ENCODE measurements at places on chromosomes 5 and 9.
A peak's percentile ranks its signal among the peaks of the same experiment; 100 is the strongest.

DNA sequence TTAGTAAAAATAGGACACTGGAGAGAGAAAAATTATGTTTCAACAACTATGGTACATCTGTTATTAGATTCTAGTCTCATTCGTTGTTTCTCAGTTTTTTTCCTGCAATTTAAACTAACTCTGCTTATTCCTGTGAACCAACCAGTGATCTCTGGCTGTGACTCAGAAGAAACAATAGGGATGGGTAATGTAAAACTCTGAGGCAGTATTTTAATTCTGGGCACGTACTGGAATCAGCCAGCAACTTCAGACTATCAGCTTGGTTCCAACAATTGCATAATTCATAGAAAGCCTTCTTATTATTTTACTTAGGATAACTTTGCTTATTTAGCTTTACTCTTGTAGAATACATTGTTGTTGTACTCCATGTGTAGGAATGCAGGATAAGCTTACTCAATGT is 28.8 kb downstream of the MLLT3 start:
- DNase-seq = peak; percentile 61

DNA sequence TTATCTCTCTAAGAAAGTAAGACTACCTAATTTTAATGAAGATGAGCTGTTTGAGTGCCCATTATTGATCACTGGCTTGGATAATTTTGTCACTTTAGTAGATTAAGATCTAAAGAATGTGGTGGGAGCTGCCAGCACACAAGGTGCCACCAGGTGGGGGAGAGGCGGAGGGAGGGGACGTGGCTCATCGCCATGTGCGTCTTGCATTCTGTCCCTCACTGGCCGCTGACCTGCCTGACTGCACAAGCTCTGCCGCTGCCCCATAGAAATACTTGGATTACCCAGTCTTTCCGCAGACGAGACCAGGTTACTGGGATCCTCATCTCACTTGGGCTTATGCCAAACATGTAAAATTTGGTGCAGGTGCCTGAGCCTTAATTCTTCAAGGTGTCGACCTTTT is 37.6 kb downstream of the RHOBTB3 start:
- no peak for DNase-seq

DNA sequence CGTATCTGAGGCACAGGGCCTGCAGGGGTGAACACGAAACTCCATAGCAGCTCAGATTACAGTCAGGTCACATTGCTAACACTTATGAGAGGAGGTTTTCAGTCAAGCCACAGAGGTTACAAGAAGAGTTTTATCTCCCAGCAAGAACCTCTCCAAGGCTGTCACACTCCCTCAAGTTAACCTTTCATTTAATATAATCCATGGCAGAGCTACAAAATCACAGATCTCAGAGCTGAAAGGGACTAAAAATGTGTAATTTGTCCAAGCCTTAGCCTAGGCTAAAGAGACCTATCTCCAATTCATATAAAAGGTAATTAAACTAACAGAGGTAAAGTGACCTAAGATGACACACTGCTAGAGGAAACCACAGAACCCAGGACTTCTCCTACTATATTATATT is 57.2 kb downstream of the MLANA start:
- DNase-seq = no peak

DNA sequence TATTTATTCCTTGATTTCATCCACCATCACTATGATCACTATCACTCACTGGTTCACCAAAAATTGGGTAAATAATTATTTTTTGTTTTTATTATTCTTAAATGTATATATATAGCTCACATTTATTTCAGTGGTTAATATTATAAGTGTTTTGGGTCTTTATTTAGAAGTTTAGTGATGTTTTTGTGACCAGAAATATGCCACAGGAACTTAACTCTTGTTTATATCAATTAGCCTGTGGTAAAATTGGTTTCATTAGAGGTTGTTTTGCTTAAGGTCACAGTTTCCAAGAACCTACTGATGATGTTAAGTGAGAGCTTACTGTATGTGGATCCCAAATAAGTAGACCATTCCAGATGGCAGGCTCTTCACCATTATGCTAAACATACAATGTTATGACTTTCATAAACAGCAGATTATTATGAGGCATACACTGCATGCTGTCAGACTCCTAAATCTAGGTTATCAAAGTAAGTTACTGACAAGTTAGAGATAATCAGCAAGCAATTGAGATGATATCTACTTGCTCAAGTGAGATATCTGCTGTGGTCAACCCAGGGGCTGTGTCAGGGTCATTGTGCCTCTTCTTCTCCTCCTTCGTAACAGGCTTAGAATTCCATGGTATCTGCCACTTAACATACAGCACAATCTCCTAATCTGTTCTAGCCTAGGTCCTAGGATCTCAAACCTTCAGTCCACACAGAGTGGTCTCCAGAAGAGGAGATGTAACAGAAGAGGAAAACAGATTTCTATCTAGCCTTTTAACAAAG is 57.6 kb downstream of the NR3C1 start:
- no peak for DNase-seq

DNA sequence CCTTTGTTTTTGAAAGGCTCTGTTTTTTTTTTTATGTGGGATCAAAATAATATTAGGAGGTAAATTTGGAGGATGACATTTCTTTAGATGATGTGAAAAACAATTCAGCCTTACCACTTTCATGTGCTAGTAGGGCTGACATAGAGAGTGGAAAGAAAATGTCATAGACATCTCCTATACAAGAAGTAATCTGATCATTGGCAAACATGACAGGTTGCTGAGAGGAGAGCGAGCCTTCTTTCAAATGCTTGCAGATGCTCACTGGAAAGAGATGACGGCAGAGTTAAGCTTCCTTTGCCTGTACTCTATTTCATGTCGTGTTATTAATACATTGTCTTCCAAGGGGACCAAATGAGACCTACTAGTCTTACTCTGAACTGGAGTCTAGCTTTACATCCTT is 160.1 kb upstream of the DAP start:
- no peak for DNase-seq

GRCh38 chr9:26247861-26248260 is 569.6 kb upstream of the TUSC1 start:
- no peak for DNase-seq

DNA sequence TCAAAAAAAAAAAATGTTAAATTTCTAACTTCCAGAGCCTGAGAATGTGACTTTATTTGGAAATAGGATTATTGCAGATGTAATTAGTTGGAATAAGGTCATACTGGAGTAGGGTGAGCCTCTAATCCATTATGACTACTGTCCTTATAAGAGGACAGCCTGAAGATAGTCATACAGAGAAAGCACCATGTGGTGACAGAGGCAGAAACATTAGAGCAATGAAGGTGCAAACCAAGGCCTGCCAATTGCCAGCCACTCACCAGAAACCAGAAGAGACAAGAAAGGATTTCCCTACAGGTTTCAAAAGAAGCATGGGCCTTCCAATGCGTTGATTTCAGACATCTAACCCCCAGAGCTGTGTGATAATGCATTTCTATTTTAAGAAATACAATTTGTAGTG is 659.2 kb upstream of the CHD1 start:
- DNase-seq = no peak

- peak; percentile 89 for DNase-seq
Measured at GRCh38 chr5:132439521-132440089, 51.0 kb downstream of the IRF1 start.

DNA sequence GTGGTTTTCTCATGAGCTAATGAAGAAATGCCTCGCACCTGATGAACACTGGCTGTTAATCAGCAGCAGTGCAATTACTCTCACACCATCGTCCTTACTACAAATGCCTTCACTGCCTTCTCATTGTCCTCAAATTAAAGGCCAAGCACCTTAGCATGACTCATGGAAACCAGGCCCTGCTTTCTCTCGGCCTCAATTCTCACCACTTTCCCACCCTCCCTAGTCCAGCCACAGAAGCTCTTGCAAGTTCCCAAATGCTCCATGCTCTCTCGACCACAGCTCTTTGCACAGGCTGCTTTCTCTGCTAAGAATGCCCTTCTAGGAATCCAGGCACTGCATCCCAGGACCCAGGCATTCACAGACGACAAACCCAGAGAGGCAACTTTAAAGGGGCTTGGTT is 94.6 kb upstream of the KLF4 start:
- no peak for DNase-seq

GRCh38 chr5:129593525-129593924 is 133.4 kb downstream of the ADAMTS19 start:
- DNase-seq = no peak

DNA sequence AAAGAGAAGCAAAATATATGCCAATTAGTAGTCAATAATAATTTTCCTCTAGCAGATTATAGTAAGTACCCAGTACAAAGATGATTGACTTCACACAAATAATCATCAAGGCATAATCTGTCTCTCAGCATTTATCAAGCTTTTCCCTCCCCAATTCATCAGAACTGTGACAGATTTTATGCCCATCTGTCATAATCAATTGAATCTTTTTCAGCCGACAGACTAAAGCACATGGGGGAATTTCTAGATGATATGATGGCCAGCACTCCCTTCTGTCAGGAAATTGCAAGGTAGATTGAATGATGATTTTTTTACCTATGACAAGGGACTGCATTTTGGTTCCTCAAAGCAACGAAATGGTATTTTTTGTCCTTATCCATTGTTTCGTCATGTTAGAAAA is 227.1 kb upstream of the CYLC2 start:
- DNase-seq = no peak

GRCh38 chr9:74771672-74772071 is 116.0 kb downstream of the TRPM6 start:
- no peak for DNase-seq

GRCh38 chr5:80870442-80870841 is 89.7 kb upstream of the RASGRF2 start:
- DNase-seq = no peak

DNA sequence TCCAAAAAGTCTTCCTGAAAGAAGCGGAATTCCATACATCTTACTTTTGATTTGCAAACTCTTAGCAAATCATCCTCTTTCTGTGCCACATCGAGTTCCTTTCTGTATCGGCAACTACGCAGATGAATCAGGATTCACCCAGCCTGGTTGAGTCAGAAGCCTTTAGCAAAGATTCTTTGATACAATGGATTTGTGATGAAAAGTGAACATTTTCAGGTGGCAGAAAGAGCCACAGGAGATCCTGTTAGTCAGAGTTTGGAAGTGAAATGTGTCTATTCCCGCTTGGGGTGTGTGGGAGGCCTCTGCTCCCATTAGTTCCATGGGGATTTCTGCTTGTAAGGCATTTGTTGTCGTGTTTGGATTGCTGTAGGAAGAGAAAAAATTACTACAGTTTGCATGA is 351.8 kb upstream of the WWC1 start:
- DNase-seq = no peak

GRCh38 chr5:22612928-22613327 is 240.2 kb downstream of the CDH12 start:
- DNase-seq = no peak

GRCh38 chr5:10580531-10581423 is 16.9 kb downstream of the ANKRD33B start:
- DNase-seq = no peak

DNA sequence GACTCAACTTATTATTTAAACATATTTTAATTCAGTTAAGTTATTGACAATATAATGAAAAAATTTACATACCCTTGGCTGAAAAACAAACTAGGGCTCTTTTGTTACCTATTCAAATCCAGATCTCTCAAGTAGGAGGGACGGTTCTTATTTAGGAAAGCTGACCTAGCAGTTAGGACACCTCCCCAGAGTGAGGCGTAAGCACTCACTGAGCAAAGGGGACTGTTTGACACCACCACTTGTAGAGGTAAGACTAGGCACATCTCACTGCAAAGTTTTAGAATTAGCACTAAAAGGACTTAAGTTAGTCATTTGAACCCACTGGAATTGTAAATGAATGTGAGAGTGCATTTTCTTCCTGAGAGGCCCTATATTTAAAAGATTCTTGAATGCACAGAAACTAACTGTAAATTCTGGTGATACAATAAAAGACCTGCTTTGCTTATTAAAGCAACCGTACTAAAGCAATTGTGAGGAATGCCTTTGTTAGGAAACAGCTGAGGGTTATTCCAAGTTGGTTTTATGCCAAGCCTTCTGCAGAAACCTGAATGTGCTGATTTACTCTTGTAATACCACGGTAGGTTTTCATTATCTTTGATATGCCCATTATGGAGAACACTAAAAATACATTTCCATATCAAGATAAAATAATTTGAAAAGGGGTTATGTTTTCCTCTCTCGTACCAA is 16.2 kb downstream of the HACD4 start:
- no peak for DNase-seq

DNA sequence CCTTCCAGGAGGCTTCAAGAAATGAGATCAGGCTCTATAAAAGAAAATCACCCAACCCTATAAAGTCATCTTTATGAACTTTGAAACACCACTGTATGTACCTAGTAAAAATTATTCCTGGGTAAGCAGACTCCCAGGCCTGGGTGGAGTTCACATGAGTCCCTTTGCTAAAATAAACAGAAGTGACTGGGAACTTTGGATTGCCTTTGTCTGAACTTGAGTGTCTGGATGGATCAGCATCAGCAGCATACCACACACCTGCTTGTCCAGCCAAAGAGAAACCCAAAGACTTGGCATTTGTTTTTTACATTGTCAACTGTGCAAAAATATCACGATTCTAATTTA is 79.6 kb upstream of the CDKN2B start:
- DNase-seq = no peak

DNA sequence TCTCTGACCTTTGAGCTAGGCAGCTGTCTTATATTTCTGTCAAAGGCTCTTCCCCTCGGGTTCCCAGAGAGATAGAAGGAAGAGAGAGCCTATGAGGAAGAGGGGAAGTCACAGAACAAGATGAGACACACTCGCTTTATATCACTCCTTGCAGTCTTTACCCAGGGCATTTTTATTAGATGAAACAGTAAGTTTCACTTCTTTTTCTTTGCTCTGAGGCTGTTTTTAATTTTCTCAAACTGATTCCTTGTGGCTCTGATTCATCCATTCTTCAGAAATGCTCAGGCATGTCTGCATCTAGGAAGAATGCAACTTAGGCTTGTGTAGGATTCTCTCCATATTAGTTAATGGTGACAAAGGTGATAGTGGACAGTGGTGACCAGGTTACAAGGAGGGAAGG is 132.9 kb upstream of the CHD1 start:
- peak; percentile 73 for DNase-seq

- peak; percentile 42 for DNase-seq
Measured at GRCh38 chr9:78074385-78075291, 43.0 kb upstream of the GNAQ start.

DNA sequence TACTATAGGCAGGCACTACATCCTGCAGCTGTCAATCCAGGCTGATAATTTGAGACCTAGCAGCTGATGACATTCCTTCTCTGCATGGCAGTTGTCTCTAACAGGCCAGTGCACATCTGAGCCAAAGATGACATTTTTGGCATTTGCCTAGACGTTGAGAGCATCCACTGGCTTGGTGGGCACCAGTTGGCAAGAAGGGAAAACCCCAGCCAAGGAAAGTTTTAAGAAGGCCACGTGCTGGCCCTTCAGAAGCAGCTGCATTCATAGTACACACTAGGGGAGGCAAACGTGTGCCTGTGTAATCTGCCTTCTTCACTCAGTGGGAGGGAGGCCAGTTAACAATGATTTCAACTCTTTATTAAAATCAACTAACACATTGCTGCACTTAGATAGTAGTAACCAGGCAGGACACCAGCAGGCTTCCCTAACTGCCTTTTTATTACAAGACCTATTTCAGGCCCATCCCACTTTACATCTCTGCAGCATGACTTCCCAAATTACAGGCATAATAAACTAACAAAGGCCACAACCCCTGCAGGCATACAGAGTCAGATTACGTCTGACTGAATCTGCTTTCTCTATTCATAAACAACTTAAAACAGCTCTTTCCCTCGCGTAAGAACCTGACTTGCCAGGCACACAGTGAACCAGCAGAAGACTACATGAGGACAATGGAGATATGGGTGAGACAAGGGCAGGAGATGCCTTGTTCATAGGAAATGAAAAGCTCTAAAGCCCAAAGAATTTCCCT is 576.3 kb downstream of the PDE4D start:
- DNase-seq = peak; percentile 39

All from EL (cell line).